Coronary artery (tissue), 2 donors: ENCODE measurements at places on chromosomes 13 and 19.

GRCh38 chr19:38693380-38694223, 46.2 kb downstream of the ACTN4 start:
- DNase-seq: no peak

- no peak for DNase-seq
Measured at GRCh38 chr19:5588906-5589676, 21.3 kb upstream of the TINCR start.

DNA sequence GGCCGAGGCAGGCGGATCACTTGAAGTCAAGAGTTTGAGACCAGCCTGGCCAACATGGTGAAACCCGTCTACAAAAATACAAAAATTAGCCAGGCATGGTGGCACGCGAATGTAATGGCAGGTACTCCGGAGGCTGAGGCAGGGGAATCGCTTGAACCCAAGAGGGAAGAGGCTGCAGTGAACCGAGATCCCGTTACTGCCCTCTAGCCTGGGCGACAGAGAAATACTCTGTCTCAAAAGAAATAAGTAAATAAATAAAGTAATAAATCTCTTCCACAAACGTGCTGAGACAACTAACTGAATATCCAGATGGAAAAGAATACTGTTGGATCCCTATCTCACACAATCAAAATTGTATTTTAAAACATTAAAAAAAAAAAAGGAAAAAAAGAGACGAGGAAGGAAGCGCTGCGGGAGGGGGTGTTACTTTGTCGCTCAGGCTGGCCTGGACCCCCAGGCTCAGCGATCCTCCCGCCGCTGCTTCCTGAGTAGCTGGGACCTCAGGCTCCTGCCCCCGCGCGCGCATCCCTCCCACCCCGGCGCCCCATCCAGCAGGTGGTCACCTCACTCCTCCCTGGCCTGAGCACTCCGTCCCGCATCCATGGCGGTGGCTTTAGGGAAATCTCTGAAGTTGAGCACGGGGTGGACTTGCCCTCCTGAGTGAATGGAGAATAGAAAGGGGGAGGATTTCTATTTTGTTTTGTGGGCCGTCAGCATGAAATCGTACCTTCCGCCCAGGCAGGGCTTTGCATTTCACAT, 628 bp upstream of the ZNF813 start:
- peak; percentile 78 for DNase-seq

DNA sequence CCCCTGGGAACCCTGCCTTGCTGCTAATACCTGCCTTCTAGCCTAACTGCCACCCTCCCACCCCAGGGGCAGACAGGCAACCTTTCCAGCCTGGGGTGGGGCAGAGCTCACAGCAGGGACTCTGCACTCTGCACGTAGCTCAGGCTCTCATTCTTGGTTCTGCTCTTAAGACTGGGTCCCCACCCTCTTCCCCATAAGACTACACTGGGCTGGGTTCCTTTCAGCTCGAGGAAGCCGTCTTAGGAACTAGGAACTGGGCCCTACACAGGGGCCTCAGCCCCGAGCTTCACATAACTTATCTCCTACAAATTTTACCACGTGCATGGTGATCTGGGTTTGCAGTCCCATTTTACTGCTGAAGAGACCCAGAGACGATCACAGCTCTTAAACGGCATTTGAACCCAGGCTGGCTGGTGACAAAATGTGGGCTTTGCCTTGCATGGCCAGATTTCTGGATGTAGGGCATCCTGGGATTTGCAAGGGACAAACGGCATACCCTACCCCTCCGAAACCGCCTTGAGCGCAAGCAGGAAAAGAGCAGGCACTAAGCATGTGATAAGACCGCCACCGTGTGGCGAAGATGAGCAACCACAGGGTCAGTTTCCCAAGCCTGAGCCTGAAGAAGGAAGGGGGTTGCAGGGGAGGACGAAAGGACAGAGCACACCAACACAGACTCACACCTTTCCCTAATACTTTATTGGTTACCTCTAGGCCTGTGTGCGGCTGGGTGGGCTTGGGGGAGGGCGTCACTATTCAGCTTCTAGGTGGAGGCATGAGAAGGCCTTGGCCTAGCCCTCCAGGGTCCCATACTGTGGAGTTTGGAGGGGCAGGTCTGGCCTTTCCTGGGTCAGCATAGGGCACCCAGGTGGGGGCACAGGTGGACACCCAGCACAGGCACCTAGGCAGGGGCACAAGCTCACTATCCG, 5.1 kb downstream of the JUNB start:
- DNase-seq: peak; percentile 89

- DNase-seq: no peak
Measured at GRCh38 chr19:35120492-35120891, 4.9 kb downstream of the FXYD3 start.

GRCh38 chr19:5454743-5455142, 474 bp upstream of the ZNRF4 start:
- no peak for DNase-seq

GRCh38 chr19:7098096-7098495, 28.6 kb downstream of the ZNF557 start:
- DNase-seq: no peak

DNA sequence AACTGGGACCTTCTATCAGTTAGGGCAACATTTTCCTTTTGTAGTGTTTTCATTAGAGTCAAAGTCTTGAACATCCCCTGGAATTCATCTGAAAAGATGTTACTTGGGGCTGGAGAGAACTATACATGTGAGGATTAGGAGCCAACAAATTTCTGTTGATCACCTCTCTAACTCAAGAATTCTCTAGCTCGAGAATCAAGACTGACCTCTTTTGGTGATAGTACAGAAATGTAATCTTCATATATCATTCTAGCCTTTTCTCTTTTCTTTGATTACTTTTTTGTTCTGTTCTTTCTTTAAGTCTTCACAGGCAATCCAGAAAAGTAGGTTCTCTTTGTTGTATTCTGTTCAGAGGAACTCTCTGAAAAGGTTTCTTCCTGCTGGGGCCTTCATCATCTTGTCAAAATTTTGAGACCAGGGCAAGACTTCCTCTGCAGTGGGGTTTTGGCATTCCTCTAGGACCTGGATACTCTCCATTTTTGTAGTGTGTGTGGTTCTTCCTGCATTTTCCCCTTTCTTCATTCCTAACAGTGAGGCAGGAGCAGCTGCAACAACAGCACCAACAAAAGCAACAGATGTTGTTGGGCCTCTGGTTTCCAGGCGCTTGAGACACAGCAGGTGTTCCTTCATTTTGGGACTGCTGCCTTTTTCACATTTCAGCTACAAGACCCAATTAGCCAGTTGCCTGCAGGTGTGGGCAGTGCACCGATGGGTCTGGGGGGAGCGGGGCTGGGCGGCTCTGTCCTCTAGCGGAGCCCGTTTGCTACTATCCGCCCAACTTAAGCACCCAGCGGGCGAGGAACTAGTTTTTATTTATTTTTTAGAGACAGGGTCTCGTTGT, 26.2 kb downstream of the ELF1 start:
- no peak for DNase-seq

DNA sequence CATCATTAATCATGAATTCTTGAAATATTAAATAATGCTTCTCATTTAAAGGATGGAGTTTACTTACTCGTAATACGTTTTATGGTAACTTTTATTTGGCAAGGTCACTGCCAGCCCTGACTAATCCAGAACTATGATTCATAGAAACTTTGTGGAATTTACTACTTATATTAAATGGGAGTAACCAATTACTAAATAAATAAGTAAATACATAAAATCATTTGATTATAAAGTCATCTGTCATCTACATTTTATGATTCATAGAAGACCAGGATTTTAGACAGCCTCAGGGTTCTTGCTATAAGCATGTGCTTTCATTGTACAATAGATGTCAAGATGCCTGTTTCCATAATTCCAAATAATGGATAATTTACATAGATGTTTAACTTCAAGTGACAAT, 611.1 kb downstream of the TBC1D4 start:
- DNase-seq: no peak

DNA sequence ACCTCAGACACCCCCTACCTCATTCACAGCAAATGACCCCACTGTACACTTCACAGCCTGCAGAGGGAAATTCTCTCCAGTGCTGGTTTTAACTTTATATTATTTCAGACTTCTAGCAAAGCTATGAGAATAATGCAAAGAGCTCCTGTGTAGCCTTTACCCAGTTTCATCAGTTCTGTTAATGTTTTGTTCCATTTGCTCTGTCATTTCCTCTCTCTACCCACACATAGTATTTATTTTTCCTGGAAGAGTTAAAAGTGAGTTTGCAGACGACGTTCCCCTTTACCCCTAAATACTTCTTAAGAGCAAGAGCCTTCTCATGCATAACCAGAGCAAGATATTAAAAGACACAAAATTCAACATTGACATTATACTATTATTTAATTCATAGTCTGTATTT, 49.9 kb upstream of the ADGRE1 start:
- DNase-seq: no peak

- DNase-seq: no peak
Measured at GRCh38 chr13:21673789-21674489, 3.1 kb downstream of the FGF9 start.

GRCh38 chr19:48674921-48675824, 2.4 kb upstream of the NTN5 start:
- DNase-seq: peak; percentile 82

GRCh38 chr13:78398743-78399410, 204.5 kb downstream of the POU4F1 start:
- no peak for DNase-seq

DNA sequence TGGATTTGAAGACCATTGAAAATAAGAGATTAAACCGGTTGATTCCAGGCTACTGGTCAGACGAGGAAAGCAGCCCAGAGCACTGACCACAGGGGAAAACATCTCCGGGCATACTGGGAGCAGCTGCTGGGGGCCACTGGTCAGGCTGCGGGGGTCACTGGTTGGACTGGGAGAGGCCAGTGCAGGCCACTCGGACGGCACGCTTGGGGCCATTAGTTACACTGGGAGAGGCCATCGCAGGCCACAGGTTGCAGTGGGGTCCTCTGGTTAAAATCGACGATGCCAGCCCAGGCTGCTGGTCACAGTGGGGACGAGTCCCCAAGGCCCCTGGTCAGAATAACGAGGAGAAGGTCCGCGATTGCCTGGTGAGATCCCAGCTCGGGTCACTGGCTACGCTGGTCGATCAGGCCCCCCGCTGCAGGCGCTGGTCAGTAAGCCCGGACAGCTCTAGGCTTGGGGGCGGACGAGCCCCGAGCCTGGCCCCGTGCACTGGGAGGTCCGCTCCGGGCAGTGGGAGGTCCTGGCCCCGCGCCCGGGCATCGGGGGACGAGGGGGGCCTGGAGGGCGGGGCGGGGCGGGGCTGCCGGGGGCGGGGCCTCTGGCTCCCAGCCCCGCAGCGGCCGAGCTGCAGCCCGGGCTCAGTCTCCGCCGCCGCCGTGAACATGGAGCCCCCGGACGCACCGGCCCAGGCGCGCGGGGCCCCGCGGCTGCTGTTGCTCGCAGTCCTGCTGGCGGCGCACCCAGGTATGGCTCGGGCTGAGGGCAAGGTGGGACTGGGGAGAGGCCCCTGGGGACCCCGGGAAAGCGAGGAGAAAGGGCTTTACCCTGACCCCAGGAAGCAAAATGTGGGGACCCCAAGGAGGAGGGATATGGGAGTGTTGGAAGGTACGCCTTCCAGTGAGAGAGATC, at the start of gene BCAM:
TSS of gene BCAM (plus strand) at position 641 of the 909 bp plus-strand sequence. CDS start at position 663, 22 bp downstream.
- peak; percentile 84 for DNase-seq

GRCh38 chr19:21328406-21328805, 804 bp downstream of the ZNF708 start:
- DNase-seq: no peak
